ENCODE measurements at places on chromosomes 16 and 17.
A peak's percentile ranks its signal among the peaks of the same experiment; 100 is the strongest.

DNA sequence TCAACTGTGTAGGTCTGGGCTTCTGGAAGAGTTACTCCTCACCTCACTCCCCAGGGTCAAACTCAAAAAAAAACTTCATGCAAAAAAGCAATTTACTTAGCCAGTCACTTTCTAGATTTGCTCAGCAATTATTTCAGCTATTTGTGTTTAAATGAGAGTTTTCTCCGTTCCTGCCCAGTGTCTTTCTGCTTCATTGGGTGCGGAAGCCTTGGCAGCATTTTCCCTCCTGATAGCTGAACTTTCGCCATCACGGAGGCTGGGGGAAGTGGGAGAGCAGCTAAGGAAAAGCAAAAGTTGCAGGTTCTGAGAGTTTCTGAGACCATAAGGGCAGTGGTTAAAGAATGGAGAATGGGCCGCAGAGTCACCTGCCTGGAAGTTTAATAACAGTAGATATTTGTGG is 287.1 kb upstream of the DYNLRB2 start:
- DNase-seq = no peak

DNA sequence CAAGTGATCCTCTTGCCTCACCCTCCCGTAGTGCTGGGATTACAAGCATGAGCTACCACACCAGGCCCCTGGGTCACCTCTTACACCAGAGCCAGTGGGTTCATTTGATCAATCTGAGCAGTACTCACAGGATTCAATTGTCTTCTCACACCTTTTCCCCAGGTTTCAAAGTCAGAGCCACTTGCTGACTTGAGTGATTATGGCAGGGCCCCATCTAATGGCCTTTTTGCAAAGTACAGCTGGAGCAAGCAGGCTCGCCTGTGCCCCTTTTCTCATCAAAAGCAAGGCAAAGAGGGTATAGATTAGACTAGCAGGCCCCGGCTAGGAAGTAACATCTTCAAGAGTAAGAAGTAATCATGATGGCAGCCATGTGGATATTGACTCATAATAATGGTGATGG is 114.8 kb upstream of the NOL11 start:
- no peak for DNase-seq

- no peak for DNase-seq
Measured at GRCh38 chr16:80389338-80389737, 151.5 kb upstream of the DYNLRB2 start.

- no peak for DNase-seq
Measured at GRCh38 chr16:28136751-28137434, 73.4 kb upstream of the GSG1L start.

DNA sequence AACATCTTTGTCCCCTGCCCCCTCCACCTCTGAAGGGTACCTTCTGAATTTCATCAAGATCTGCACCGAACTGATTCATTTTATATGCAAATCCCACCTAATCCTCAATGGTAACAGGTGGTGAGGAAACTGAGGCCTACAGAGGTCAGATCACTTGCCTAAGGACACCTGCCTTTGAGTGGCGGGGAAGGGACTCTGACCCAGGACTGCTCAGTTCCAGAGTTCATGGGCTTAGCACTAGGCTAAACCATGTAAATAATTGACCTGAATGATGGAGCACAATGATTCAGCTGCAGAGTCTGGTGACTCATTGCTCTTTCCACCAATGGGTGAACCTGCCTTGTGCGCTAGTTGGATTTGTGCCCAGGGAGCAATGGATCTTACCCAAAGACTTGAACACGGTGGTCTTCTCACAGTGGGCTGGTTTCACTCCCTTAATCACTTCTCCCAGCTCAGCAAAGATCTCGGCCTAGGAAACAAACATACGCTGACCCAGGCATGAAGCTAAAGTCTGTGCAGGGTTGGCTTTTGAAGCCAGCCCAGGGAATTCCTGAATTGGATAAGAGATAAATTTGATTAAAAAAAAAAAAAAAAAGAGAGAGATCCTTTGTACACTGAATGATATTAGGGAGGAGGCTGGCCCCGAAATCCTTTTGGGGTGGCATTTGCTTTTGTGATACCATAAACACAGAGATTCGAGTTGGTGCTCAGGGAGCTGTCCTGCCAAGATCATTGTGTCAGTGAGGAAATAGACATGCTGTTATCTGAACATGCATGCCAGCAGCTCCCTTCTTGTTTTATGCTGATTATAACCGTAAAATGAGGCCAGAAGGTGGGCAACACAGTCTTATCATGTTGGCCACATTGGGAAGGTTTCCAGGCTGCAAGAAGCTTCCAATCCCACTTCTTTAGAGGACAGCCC is 17.0 kb downstream of the CRYM start:
- no peak for DNase-seq

DNA sequence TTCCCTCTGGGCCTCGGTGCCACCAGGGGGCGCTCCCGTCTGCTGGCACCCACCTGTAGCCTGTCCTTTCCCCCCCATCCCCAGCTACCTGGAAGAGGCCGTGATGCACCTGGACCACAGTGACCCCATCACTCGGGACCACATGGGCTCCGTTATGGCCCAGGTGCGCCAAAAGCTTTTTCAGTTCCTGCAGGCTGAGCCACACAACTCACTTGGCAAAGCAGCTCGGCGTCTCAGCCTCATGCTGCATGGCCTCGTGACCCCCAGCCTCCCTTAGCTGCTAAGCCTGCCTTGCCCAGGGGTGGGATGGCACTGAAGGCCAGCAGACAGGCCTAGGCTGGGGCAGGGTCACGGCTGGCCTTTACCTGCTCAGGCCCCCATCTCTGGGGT is 818 bp upstream of the NRN1L start:
- DNase-seq = peak; percentile 56

DNA sequence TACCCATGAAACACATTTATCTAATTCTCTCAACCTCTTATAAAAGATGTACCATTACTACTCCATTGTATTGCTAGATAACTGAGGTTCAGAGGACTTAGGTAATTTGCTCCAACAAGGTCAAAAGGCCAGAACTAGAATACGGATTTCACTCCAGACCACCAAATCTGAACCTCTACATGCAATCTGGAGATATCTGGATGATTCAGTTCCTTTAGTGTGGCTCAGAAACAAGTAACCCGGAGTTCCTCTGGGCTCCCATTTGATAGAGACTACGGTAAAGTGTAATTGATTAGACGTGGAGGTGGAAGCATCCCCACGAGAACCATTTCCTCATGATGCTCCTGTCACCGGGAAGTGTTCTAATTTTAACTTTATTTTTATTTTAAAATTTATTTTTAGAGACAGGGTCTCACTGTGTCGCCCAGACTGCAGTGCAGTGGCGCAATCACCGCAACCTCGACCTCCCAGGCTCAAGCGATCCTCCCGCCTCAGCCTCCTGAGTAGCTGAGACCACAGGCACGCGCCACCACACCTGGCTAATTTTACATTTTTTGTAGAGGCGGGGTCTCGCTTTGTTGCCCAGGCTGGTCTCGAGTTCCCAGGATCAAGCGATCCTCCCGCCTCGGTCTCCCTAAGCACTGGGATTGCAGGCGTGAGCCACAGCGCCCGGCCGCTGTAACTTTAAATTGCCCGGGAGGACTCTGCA is 608 bp upstream of the COX10 start:
- DNase-seq = no peak

- DNase-seq = no peak
Measured at GRCh38 chr17:31511195-31511578, 119.7 kb downstream of the RAB11FIP4 start.

DNA sequence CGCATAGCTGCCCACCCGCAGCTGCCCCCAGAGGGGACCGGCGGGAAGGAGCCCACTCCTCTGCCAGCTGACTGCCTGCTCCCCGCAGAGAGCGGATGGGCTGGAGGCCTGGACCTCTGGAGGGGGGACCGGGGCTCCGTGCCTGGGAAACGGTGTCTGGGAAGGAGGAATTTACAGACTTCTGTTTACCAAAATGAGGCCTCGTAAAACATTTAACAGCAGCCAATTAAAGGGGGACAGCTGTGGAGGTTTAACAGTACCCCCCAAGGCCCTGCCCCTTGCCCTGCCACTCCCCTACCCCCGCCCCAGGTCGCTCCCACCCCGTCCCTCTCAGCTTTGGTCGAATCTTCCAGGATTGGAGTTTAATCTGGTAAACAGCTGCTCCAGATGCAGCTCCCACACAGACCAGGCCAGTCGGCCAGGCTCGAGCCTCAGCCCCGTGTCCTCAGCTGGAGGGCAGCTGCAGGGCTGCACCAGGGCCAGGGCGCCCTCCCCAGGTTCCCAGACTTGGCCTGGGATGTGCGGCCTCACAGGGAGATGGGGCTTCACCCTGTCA is 41.1 kb downstream of the BAHCC1 start:
- DNase-seq = no peak

DNA sequence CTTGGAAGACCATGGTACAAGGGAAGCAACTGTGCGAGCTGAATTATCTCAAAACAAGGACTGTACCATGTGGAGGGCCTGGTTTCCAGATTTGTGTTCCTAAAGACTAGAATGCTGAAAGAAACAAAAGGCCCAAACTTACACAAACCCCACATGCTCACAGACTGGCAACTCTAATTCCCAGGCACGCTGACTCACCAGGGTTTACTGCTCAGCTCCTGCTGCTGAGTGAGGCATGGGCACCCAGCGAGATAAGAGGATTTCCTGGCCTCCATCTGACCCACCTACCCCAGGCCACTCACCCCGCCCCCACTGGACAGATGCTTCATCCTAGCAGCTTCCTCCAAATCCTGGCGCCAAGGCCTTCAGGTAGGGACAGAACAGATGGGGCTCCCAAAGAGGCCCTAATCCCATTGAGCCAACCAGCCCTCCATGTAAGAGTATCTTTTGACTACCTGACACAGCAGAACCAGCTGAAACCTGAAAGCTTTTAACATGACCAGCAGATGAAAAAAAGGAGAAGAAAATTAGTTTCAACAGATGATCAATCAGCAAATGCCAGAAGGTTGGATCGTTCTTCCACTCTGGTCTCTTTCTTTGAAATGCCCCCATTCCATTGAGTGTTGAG is 33.9 kb downstream of the DCUN1D3 start:
- DNase-seq = no peak

GRCh38 chr17:79083191-79083971 is 8.8 kb downstream of the ENGASE start:
- DNase-seq = no peak

- DNase-seq = no peak
Measured at GRCh38 chr16:58843675-58844074, 109.6 kb upstream of the GOT2 start.

GRCh38 chr16:85098565-85098964 is 13.7 kb downstream of the CIBAR2 start:
- DNase-seq = no peak

GRCh38 chr17:39920218-39921210 is 2.1 kb upstream of the GSDMB start:
- peak; percentile 67 for DNase-seq

GRCh38 chr16:49800876-49801275 is 55.0 kb downstream of the ZNF423 start:
- DNase-seq = no peak

- DNase-seq = no peak
Measured at GRCh38 chr17:48871551-48872351, 20.8 kb upstream of the ATP5MC1 start.

DNA sequence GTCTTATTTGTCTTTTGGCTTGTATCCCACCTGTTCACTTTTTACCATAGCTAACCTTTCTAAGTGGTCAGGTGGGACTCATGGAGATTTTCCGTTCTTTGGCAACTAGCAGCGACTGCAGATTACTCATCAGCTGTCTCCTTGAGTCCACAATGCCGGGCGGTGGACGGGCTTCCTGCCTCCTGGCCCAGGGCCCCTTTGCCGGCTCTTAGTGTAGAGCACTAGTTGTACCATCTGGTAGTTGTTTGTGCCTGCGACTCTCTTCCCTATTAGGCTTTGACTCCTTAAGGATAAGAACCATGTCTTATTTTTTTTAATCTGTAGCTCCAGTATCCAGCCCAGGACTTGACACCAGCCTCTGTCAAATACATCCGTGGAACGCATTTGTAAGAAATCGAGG is 399.9 kb downstream of the WWOX start:
- DNase-seq = no peak

- DNase-seq = no peak
Measured at GRCh38 chr17:82396601-82397435, 21.3 kb upstream of the HEXD start.

GRCh38 chr17:50557630-50558029 is 2.9 kb upstream of the CACNA1G start:
- DNase-seq = no peak

DNA sequence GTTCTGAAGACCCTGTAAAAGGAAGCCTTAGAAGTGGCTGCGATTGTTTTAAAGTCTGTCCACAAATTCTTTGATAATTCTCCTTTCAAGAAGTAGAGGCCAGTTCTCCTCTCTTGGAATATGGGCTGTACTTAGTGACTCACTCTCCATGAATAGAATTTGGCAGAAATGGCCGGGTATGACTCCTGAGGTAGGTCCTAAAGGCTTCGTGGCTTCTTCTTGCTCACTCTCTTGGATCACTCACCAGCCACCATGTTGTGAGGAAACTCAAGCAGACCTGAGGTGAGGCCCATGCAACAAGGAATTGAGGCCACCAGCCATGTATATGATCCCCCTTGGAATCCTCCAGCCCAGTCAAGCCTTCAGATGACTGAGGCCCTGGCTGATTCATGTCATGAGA is 75.8 kb downstream of the WWOX start:
- no peak for DNase-seq
